Kidney (tissue), 22 donors: ENCODE measurements at places on chromosomes 1 and 21.
A peak's percentile ranks its signal among the peaks of the same experiment; 100 is the strongest.

DNA sequence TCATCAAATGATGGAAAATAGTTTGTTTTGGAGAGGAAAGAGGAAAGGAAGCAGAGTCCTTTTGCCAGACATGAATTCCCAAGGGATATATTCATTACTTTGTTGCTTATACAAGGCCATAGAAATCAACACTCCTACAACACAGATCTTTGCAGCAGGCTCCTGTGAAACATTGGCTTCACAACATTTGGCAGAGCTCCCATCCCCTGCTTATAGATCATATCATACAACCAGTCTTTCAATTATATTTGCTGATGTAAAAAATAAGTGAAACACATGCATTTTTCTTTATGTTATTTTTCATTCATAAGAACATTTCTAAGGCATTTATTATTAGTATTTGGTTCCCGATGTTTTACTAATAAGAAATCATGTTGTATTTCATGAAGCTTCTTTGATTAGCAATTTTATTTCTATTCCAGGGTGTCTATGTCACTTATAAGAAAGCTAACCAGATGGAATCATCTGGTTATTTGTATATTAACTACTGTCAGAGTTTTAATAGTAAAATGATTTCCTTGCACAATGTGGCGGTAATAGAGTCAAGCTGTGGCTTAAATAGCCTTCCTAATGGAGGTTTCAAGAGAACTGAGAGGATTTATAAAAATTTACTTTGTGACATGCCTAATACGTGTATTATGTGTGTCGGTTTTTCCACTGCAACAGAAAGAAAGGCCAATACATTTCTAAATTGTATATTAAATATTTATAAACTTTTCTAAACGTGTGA is 470.3 kb upstream of the NCAM2 start:
- peak; percentile 47 for DNase-seq

DNA sequence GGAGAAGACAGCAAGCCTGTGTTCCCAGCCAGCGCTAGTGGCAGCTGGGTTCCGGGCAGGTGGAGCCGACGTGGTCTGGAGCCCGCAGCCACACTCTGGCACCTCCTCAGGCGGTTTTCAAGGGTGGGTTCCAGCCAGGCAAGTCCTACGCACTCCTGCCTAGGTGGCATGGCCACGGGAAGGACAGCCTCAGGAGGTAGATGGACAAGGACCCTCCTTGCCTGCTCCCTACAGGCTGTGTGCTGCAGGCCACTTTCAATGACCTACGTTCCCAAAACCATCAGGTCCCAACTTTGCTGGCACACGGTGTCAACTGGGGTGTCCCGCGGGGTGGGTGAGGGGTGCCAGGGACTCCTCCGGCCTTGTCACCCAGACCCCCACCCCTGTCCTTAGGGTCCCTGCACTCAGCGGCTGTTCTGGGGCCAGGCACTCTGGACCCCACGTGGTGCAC is 6.7 kb upstream of the PTGER3 start:
- DNase-seq: peak; percentile 45

DNA sequence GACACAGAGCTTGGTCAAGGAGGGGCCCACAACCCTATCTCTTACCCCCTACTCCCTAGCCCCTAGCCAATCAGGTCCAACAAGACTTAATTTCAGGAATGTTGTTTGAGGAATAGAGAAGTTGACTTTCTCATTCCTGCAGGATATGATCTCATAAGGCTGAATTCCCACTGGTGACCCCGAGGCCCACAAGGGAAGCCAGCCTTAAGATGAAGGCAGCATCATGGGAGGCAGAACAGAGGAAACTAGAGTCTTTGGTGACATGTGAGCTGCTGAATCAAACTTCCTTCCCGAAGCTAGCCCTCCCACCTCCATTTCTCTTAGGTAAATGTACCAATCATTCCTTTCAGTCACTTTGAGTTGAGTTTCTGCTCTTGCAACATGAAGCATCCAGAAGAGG is 9.1 kb upstream of the PDIK1L start:
- no peak for DNase-seq

- no peak for DNase-seq
These were observed 85.8 kb downstream of the TRABD2B start for GRCh38 chr1:47911424-47911823.

- no peak for DNase-seq
These were observed at the start of gene CD2 for GRCh38 chr1:116754198-116754977. Gene CD2, plus strand, starts transcription at chr1:116754430. Its CDS starts 63 bp downstream, at chr1:116754493.

GRCh38 chr21:15964236-15964855 is 234.6 kb downstream of the USP25 start:
- DNase-seq: no peak
